ENCODE measurements at places on chromosomes 1 and 21. TPM values are rescaled to one million over a fixed set of nuclear protein-coding genes. Genes with fewer than 3 reads are reported as not detected.

The FAM78B gene
- total RNA-seq: 0.13 TPM

The AMIGO1 gene
- total RNA-seq: 0.78 TPM

The COL6A2 gene
- 1,554 TPM for total RNA-seq

The FOXE3 gene
- total RNA-seq: not detected

The SH3BGR gene
- total RNA-seq: 4.3 TPM

The CR1L gene
- not detected for total RNA-seq

The FCMR gene
- total RNA-seq: 0.39 TPM

Data from epithelial cell of alveolus of lung (primary cell).